Foreskin keratinocyte (primary cell): ENCODE measurements at places on chromosomes 7 and 10. TPM values are rescaled to one million over a fixed set of nuclear protein-coding genes. Genes with fewer than 3 reads are reported as not detected.

CPN1 gene
- not detected in 2 replicates for total RNA-seq

- DNase-seq = no peak
Observed at GRCh38 chr7:22025983-22026382, 80.3 kb upstream of the CDCA7L start.

DNA sequence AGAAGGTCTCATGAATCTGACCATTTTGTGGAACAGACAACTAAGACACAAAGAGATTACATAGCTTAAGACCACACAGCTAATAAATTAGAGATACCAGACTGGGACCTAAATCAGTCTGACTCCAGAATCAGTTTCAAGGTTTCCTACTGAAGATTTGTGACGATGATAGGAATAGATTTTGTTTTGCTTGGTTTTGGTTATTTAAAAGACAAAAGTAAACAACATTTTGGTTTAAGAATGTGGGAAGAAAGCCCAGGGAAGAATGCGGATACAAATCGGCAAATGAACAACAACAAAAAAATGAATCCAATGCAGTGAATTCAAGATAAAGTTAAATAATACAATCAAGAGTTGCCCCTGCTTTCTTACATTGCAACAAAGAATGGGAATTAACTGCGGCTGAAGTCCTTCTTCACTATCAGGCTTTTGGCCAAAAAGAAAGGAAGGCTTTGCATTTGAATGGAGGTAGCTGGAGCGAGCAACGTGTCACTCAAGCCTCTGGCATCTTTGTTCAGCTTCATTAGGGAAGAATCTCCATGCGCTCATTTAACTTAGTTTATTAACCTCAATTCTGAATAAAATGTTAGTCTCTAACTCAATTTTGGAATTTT, 210.8 kb downstream of the ADAM12 start:
- DNase-seq = no peak

DNA sequence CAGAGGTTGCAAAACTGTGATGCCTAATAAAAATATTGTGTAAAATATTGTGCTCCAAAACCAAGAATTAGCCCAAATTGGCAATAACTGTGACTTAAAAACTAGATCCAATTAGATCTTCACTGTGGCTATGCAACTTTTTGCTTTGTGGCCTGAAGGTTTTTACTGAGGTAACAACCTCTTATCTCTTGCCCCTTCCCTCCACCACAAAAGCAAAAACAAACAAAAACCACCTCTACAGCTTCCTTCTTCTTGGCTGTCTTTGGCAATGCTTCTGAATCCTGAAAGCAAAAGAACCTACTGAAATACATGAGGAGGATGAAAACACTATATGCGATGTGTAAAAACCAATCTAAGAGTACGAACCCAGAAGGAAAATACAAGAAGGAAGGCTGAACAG, 226.7 kb upstream of the MBL2 start:
- no peak for DNase-seq

- no peak for DNase-seq
Observed at GRCh38 chr7:155398944-155399343, 59.0 kb upstream of the EN2 start.

ATE1 gene
- 22.9 and 23.4 TPM in 2 replicates for total RNA-seq

- DNase-seq = no peak
Observed at GRCh38 chr10:132516771-132517725, 20.5 kb upstream of the INPP5A start.

ECHDC3 gene
- total RNA-seq = 10.4 and 13.4 TPM in 2 replicates

- no peak for DNase-seq
Observed at GRCh38 chr7:150003304-150003810, 129.6 kb downstream of the ATP6V0E2 start.

- DNase-seq = no peak
Observed at GRCh38 chr10:45450866-45451265, 76.8 kb downstream of the ALOX5 start.

GRCh38 chr10:100520811-100521210, 1.1 kb upstream of the SEC31B start:
- peak; percentile 29 for DNase-seq
